Activated CD4-positive, alpha-beta T cell treated with anti-CD3 and anti-CD28 coated beads, Interleukin-2, amount 10 ng/mL, durations not matched to agents 7 days and 5 days (primary cell): ENCODE measurements at places on chromosomes 12 and 14. TPM values are rescaled to one million over a fixed set of nuclear protein-coding genes. Genes with fewer than 3 reads are reported as not detected.

GRCh38 chr12:6820166-6820565 is 1.5 kb upstream of the GPR162 start:
- no peak overlapping the region for H3K4me3 ChIP-seq
- H3K27me3 ChIP-seq, result peaks cover 23% of the 10 kb centered on the region
- DNase-seq, result no peak
- no peak overlapping the region for H3K27ac ChIP-seq
- peaks cover 40% of the 10 kb centered on the region for H3K36me3 ChIP-seq

PROX2 gene
- not detected for total RNA-seq

FGF6 gene
- not detected for total RNA-seq

DNA sequence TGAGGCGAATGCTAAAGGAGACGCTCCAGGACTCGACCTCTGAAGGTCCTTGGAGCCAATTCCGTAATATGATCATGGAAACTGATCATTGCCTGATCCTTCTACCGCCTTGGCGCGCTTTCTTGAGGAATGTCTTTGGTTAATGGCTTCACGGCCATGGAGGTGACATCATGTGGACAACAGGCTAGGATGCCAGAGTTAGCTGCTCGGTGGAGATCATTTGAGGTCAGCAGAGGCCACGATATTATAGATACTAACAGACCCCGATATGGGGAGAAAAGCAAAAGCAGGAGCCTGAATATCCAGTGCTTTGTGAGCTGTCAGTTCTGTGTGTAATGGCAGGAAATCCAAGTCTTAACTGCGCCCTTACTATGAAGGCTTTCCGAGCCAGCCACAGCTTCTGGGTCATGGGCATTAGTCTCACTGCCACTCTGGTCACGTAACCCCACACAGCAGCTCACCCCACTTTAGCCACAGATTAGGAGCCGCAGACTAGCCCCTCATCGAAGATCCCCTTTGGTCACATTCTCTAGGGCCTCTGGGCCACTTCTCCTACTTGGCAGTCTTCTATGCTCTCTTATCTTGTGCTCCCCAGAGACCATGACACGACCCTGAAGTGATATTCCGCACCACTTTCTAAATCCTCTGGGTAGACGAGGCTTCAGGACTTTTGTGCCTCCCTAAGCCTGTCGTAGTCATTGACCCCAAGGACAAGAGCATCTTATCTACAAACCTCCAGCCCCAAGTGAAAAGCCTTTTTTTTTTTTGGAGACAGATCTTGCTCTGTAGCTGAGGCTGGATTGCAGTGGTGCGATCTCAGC is 724 bp upstream of the CS start:
- no peaks in the 10 kb centered on the region for H3K27me3 ChIP-seq
- peaks cover 24% of the 10 kb centered on the region for H3K36me3 ChIP-seq
- no peak for DNase-seq
- H3K4me3 ChIP-seq, result peak overlapping the region; percentile 89

GRCh38 chr12:132597333-132598316 is 12.8 kb downstream of the LRCOL1 start:
- H3K27me3 ChIP-seq, result peaks cover 34% of the 10 kb centered on the region
- no peaks in the 10 kb centered on the region for H3K36me3 ChIP-seq
- peak overlapping the region; percentile 67 for H3K27ac ChIP-seq
- peak overlapping the region; percentile 77 for H3K4me3 ChIP-seq

- H3K27ac ChIP-seq, result no peak overlapping the region
- peaks cover 6% of the 10 kb centered on the region for H3K27me3 ChIP-seq
- H3K4me1 ChIP-seq, result peaks cover 3% of the 10 kb centered on the region
Measured at GRCh38 chr12:62732861-62733427, 202.0 kb downstream of the PPM1H start.

P2RX2 gene
- total RNA-seq, result not detected

DNA sequence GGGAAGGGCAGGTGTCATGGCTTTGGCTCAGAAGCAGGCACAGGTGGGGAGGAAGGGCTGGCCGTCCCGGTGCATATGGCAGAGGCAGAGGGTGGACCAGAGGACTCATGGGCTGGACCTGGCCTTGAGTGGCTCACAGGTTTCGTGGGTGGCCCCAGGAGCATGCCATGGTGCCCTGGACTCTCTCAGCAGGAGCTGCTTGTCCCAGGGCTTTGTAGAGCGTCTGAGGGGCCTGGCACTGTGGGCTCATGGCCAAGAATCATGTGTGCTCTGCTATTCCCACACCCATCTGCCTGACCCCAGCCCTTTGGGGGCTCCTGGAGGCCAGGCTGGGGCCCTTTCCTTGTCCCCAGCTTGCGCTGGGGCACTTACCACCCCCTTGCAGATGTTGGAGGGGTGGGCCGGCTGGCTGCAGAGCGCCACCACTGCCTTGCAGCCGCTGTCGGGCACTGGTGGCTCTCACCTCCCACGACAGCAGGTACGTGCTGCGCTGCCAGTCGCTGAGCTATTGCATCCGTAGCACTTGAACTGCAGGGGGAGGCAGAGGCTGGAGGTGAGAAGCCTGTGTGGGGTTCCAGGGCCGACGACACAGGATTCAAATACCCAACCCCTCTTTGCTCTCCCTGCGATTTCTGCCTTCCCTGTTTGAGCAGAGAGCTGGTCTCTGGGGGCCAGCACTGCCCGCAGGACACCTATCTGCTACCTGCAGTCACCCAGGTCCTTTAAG is 187.4 kb upstream of the PRMT8 start:
- H3K4me3 ChIP-seq, result no peak overlapping the region
- no peak for DNase-seq
- H3K36me3 ChIP-seq, result no peaks in the 10 kb centered on the region
- H3K27me3 ChIP-seq, result peaks cover 3% of the 10 kb centered on the region

RAD9B gene
- 0.99 TPM for total RNA-seq

DNA sequence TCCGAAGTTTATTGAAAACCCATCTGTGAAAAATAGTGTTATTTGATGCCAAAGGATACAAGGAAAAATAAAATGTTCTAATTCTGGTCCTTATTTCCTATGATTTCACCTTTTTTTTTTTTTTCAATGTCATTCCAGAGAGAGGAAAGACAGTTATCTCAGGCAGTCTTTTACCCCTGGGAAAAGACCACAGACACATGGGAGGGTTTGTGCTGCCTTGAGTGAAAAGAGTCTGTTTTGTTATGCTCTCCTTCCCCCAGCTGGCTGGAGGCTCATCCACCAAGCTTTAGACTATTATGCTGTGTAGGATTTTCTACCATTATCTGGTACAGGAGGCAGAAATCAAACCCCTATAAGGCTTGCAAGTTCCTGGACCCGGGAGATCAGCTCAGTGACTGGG is 151.8 kb downstream of the CRADD start:
- H3K36me3 ChIP-seq, result no peaks in the 10 kb centered on the region
- DNase-seq, result no peak
- H3K4me1 ChIP-seq, result no peaks in the 10 kb centered on the region
- no peaks in the 10 kb centered on the region for H3K27me3 ChIP-seq

DNA sequence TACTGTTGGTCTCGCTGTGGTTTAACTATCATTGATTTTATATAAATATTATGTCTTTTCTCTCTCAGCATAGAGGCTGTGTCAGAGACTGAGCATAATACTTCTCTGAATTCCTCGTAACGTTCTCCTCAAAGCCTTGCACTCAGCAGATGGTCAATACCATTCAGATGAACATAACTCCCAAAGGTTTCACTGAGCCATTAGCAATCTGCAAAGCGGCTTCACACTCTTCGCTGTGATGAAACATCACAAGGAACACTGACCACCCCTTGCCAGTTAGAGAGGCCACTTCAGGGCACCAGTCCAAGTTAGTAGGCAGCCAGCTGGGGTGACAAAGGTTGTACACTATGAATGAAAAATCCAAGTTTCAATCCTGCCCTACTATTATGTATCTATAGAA is 30.1 kb upstream of the STON2 start:
- DNase-seq, result no peak
- H3K4me3 ChIP-seq, result no peak overlapping the region
- peaks cover under 1% of the 10 kb centered on the region for H3K4me1 ChIP-seq
- no peak overlapping the region for H3K27ac ChIP-seq
- H3K36me3 ChIP-seq, result no peaks in the 10 kb centered on the region

ARF3 gene
- 114 TPM for total RNA-seq

DNA sequence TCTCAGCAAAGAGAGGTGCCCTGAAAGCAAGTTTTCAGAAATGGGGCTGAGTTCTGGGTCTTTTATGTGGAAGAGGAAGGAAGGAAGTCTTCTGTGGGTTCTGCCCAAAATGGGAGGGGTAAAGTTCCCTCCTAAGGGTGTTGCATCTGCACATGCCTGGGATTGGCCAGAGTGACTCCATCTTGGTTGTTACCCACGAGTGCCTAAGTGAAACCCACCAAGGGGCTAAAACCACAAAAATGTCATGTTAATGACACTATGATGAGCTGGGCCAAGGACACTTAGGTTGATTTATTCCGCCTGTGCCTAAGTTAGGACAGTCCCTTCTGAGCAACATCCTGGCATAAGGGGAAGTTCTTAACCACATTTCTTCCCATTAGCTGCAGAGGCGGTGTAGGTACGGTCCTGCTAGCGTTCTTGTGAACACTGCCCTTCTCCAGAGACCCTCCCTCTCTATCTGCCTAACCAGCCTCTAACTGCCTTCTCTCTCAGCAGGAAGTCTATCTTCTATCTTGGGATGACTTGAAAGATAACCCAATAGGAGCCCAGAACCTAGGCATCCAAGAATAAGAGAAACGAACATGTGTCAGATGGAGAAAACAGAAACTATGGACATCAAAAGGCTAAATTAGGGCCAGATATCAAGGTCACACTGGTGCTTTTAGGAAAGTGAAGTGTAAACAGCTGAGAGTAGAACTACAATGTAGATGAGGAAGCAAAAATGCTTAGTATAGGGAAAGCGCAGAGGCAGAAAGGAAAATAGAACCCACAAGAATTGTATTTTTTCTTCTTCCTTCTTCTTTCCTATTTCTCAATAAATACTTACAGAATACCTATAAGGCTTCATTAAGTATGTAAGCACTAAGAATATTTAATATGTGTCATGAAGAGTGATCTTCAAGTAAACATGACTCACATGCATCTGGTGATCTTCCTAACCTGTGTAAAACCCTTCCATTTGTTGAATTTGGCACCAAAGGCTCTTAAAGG is 104.2 kb upstream of the AMN1 start:
- H3K27ac ChIP-seq, result peak overlapping the region; percentile 86
- H3K4me3 ChIP-seq, result no peak overlapping the region
- peaks cover 42% of the 10 kb centered on the region for H3K36me3 ChIP-seq
- peak; percentile 51 for DNase-seq
- H3K27me3 ChIP-seq, result no peaks in the 10 kb centered on the region
- peaks cover 28% of the 10 kb centered on the region for H3K4me1 ChIP-seq

GRCh38 chr12:122988612-122989212 is 8.2 kb downstream of the ARL6IP4 start:
- H3K27me3 ChIP-seq, result no peaks in the 10 kb centered on the region
- peak overlapping the region; percentile 60 for H3K27ac ChIP-seq
- DNase-seq, result no peak
- H3K4me3 ChIP-seq, result no peak overlapping the region
- H3K36me3 ChIP-seq, result peaks cover 5% of the 10 kb centered on the region
- H3K4me1 ChIP-seq, result peaks cover 11% of the 10 kb centered on the region

C12orf60 gene
- total RNA-seq, result 1.3 TPM

TSHR gene
- 1.0 TPM for total RNA-seq

DNA sequence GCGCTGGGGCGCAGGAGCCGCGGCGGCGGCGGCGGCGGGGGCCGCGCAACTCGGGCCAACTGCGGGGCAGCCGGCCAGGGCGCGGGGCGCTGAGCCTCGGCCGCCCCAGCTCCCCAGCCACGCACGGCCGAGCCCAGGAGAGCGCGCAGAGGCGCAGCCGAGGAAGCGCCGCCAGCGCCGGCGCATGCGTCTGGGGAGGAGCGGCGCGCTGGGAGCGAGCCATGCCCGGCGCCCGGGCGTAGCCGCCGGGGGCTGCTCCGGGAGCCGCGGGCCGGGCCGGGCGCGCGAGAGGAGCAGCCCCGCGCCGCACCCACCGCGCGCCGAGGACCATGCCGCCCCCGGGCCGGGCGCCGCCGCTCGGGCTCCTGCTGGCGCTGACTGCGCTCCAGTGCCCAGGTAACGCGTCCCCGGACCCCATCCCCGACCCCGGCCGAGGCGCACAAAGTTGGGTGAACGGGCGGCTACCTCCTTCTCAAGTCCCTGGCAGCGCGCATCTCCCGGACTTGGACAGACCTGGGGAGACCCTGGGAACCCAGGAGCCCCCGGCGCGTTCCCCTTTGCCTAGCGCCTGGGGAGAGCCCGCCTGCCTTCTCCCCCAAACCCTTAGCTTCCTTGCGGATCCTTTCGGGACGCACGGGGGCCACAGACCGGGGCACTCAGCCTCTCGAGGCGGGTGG is 121.4 kb downstream of the AACS start:
- H3K27ac ChIP-seq, result no peak overlapping the region
- peaks cover 70% of the 10 kb centered on the region for H3K27me3 ChIP-seq
- H3K4me3 ChIP-seq, result no peak overlapping the region
- H3K4me1 ChIP-seq, result peaks cover 6% of the 10 kb centered on the region
- no peak for DNase-seq
- no peaks in the 10 kb centered on the region for H3K36me3 ChIP-seq

LRRC10 gene
- not detected for total RNA-seq

PYGL gene
- total RNA-seq, result not detected

OR6C2 gene
- total RNA-seq, result not detected
